ENCODE measurements at places on chromosomes 3 and 15. TPM values are rescaled to one million over a fixed set of nuclear protein-coding genes. Genes with fewer than 3 reads are reported as not detected.

Gene NTRK3
- total RNA-seq: 13.8 TPM

Gene PDE8A
- 58.3 TPM for total RNA-seq

Gene IMPG2
- total RNA-seq: 0.32 TPM

Gene RARB
- 0.80 TPM for total RNA-seq

DNA sequence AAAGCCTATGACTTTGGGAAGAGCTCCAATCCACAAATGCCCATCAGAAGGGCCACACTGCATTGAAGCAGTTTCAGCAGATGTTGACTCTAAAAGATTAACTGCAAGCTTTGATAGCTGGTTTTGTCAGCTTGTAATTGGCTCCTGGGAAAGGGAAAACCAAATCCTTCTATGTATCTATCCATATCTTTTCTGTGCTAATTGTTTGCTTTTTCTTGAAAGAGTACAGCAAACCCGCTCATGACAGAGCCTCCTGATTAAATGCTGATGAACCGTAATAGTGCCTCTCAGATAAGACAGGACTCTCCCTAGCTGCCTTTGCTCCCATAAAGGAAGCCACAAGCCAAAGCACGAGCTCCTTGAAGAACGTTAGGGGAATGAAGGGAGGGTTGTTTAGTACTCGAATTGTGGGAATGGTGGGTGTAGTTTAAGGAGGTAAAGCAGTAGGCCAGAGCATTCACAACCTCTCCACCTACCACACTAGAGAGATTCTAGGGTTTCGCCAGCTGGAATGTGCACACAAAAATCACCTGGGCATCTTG lies 33.6 kb upstream of the LRIG1 start:
- DNase-seq: no peak

Gene IDH3A
- total RNA-seq: 63.2 TPM

Gene GOLGA8S
- total RNA-seq: not detected

Gene GPR160
- total RNA-seq: 27.9 TPM

- no peak for DNase-seq
Measured at GRCh38 chr3:50204804-50205412, at the start of gene SLC38A3. SLC38A3 (plus strand) TSS chr3:50205271; CDS start chr3:50214200, 8,929 bp downstream.
